Natural killer cell treated with Interleukin-12 subunit alpha and Interleukin-12 subunit beta and Interleukin-15 and Interleukin-18, amount 100 ng/mL, for 72 hours (primary cell): ENCODE measurements at places on chromosomes 3 and 15.

- DNase-seq = no peak
Measured at GRCh38 chr15:63553388-63553791, 43.8 kb upstream of the FBXL22 start.

GRCh38 chr3:32495609-32496008 is 7.0 kb downstream of the CMTM6 start:
- DNase-seq = no peak

DNA sequence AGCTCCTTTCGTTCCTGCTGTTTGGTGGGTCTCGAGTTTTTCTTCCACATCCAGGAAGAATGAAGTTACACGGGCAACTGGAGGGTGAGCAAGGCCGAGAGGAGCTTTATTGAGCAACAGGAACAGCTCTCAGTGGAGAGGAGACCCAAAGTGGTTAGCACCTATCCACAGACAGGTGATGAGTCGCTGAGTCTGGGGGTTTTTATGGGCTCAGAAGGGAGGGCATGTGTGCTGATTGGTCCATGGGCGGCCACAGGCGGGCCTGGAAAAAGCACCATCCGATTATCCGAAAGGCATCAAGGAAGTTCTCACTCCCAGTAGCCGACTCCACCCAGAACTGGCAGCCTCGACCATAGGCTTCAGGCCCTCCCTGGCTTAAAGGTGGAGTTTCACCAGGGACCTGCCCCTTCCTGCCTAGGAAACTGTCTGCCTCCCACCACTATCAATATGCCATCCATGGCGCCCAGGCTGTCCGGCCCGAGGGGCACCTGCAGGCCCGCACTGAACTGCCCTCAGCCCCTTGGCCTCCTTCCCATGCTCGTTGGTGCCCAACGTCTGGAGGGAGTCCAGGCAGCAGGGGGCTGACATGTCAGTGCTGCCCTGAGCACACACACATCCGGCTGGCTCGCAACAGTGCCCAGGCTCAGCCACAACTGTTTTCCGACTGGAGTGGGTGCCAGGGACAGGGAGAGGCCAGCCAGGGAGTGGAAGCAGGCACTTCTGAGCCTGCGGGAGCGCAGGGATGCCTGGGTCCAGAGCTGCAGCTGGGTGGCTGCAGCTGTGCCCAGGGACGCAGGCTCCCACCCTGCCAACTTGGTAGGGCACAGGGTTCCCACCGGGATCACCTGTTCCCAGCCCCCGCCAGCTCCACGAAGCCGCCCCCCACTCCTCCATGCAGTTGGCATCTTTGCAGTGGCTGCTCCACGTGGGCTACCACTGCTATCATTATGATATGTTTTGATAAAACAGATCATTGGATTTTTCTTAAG is 170.2 kb downstream of the FNDC3B start:
- no peak for DNase-seq

- DNase-seq = no peak
Measured at GRCh38 chr15:49382394-49382793, 40.6 kb upstream of the FGF7 start.
